Mucosa of descending colon (tissue), 3 donors: ENCODE measurements at places on chromosomes 4 and X.

DNA sequence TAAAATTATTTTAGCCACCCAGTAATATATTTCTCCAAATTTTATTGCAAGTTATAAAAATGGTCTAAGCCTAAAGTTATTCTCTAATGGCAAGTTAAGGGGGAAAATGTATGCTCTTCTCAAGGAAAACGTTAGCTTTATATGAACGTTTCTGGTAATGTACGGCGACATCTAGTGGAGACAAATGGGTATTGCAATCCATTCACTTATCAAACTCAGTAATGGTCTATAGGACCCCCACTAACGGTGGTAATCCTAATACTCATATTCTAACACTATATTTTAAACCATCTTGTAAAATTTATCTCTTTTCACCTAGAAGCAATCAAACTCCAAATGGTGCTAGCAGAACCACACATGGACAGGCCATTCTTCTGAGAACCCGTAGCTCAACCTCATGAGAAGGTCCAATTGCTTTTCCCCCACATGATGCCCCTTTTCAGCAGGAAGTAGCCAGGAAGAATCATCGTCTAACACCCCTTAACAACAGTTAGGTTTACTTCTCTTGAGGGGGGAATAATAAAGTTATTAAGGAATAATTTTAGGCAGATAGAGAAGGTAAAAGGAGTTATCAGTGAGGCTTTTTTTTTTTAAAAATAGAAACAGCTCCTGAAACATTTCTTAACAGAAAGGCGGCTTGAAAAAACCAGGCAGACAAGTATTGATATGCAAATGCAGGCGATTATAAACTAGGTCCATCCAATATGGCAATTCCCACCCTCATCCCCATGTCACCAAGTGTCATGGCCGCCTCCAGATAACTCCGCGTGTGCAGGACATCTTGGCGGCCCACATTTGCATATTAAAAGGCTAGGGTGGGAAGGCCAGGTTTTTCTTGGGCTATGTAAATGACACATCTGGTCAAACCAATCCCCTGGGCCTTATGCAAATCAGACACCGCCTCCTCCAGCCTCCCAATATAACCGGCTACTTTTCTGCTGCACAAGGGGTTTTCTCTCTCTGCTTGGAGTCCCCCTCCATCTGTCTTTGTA is 35.0 kb downstream of the NUDT11 start:
- DNase-seq = no peak

DNA sequence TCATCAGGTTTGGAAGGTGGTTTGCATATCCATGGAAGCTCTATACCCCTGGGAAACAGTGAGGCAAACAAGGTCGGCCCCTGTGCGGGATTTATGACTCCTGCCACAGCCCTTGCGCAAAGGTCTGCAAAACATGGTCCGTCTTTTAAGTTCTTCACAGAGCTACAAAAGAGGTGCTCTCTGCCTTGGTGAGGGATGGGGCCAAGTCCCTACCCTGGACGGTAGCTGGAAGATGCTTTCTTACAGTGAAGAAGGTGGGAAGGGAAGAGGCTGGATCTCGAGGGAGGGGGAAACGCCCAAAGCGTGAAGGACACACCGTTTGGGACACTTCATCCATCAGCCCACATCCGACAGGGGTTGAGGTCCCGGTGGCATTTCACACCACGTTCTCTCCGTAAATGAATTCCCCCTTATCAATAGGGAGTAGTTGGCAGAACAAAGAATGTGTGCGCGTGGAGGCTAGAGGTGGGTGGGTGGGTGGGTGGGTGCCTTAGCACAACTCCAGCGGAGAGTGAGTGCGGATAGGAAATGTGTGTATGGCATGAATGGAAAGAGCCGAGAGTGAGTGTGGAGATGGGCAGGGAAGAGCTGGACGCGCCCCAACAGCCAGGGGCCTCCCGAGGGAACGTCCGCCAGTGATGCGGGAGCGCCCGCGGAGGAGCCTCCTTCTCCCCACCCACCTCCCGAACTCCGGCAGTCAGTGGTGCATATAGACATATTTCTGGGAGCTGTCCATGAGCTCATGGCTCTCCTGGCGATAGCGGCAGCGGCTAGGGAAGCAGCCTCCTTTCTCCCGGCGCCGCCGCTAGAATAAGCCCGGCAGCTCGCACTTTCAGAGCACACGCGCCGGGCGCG is 68.3 kb downstream of the LARP7 start:
- DNase-seq = peak; percentile 53

- no peak for DNase-seq
These were observed 9.0 kb upstream of the TSPYL2 start for GRCh38 chrX:53073115-53073586.

- DNase-seq = no peak
These were observed 1.1 kb upstream of the FMR1 start for GRCh38 chrX:147910607-147911006.

- DNase-seq = no peak
These were observed 16.6 kb downstream of the FAM149A start for GRCh38 chr4:186121057-186121456.

DNA sequence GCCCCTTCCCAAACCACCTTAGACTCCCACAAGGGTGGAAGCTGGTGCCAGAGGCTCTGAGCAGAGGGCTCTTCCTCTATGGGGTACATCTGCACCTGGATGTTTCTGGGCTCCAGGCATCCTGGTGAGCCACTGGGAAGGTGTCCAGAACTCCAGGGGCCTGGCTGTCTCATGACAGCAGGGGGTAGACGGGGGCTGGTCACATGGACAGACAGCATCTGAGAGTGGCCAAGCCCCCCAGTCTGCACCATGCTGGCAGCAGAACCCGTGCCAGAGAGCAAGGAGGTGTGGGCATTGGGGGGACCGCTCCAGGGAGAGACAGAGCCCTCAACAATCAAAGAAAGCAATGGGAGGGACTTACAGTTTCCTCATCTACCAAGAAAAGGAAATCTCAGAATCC is 39.5 kb downstream of the ZFYVE28 start:
- no peak for DNase-seq

- no peak for DNase-seq
These were observed 238.9 kb downstream of the HS3ST1 start for GRCh38 chr4:11189756-11190155.

GRCh38 chr4:23680671-23681518 is 209.0 kb downstream of the PPARGC1A start:
- no peak for DNase-seq
